ENCODE measurements at places on chromosomes 2 and 18.

- no peak for DNase-seq
Measured at GRCh38 chr18:72623444-72623843, 79.3 kb upstream of the CBLN2 start.

GRCh38 chr2:10437806-10438205 is 10.3 kb downstream of the ODC1 start:
- no peak for DNase-seq

GRCh38 chr2:24725956-24726355 is 67.2 kb downstream of the PTRHD1 start:
- no peak for DNase-seq

GRCh38 chr2:64574871-64575270 is 50.7 kb downstream of the AFTPH start:
- DNase-seq = no peak

GRCh38 chr2:126905991-126906390 is 7.3 kb downstream of the TEX51 start:
- no peak for DNase-seq

DNA sequence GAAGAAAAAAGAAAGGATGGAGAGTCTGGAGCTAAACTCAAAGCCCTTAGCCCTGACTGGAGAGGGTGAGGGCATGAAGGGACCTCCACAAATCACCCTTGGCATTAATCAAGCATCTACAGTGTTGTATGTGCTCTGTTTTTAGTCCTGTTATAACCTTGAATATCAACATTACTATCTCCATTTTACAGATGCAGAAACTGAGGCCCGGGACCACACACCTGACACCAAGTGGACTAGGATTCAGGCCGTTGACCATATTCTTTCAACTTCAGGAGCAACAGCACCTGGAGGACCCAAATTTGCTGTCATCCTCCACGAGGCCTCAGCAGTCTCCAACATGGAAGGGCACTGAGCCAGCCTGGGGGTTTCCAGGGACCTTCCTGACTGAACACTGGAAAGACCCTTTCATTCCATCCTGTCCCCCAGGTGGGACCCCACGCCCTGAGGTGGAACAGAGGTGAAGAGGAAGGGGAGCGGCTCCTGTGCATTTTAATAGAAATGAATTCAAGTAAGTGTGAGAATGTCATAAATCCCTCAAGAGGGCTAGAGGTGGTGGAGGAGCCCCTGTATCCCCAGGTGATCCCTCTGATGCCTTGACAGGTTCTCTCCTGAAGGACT is 41.0 kb downstream of the SERTAD2 start:
- no peak for DNase-seq

GRCh38 chr2:16774091-16774490 is 108.5 kb upstream of the CYRIA start:
- DNase-seq = no peak

DNA sequence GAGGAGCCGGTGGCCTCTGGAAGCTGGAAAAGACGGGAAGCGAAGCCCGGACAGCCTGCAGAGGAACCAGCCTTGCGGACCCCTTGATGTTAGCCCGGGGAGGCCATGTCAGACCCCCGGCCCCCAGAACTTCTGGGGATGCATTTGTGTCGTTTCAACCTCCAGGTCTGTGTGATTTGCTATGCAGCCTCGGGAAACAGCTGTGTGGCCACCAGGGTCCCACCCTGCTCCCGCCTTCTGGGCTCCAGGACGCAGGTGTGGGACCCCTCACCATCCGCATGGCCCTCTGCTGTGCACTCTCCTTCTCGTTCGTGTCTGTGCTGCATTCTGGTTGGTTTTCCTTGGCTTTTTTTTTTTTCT is 13.3 kb downstream of the NEU4 start:
- DNase-seq = no peak

All from stimulated activated CD4-positive, alpha-beta T cell treated with anti-CD3 and anti-CD28 coated beads, Interleukin-2, amount 100 ng/mL, for 4 hours (primary cell).